ENCODE measurements at places on chromosomes 4 and X.

GRCh38 chr4:147590249-147590920 lies 26.8 kb upstream of the TMEM184C start:
- peak; percentile 78 for DNase-seq

GRCh38 chr4:110636680-110637407 lies 14.0 kb upstream of the PITX2 start:
- DNase-seq, result no peak

GRCh38 chr4:124044867-124045266 lies 648.3 kb downstream of the SPRY1 start:
- no peak for DNase-seq

DNA sequence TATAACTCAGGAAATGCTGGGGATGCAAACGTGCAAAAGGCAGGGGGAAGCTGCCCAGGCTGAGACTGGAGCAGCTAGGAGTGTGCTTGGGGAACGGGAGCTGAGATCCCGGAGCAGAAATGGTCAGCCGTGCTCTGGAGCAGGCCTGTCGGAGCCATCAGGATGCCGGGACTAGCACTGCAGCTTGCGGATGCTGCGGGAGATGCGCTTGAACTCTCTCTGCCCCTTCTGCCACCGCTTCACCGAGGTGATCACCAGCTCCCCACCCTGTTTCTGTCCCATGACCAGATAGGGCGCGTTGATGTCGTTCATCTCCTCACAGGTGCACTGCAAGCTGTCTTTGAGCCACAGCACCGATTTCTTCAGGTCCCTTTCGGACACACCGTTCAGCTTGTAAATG lies 7.6 kb downstream of the SFRP2 start:
- no peak for DNase-seq

GRCh38 chrX:137426695-137427425 lies 139.1 kb upstream of the ZIC3 start:
- DNase-seq, result no peak

DNA sequence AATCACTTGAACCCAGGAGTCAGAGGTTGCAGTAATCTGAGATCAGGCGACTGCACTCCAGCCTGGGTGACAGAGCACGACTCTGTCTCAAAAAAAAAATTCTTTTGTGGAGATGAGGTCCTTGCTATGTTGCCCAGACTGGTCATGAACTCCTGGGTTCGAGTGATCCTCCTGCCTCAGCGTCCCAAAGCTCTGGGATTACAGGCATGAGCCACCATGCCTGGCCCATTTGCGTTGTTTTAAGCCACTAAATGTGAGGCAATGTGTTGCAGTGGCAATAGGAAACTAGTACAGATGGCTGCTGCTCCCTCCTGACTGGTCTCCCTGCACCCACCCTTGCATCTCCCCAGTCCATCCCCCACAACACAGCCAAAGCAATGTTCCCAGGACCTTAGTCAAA lies 40.0 kb upstream of the APLN start:
- DNase-seq, result no peak

DNA sequence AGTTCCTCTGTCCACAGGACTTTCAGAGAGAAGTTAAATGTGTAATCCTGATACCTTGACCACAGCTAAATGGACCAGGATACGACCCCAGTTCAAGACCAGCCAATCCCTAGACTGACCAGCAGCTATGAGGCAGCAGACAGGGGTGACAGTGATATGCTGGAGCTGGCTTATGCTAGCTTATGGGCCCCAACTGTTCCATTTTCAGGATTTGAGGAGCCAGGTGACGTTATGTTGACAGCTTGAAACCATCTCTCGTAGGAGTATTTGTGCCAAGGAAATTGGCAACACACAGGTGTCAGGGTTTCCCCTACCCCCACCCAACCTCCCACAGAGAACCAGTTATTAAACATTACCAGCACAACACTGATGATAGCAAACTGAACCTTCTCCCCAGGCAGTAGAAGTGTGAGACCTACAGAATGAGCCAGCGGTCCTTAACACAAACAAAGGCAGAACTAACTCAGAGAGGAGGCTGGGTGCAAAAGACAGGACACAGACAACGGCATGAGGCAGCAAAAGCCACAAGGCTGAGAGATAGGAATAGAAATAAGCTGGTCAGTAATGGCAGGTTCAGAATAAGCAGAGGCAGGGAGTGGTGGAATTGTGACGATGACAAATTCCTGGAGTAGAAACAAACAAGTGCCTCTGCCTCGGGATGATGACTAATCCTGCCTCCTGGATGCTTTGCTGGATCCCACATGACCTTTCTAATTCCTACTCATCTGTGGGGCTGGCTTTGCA lies 85.6 kb upstream of the CPEB2 start:
- no peak for DNase-seq

DNA sequence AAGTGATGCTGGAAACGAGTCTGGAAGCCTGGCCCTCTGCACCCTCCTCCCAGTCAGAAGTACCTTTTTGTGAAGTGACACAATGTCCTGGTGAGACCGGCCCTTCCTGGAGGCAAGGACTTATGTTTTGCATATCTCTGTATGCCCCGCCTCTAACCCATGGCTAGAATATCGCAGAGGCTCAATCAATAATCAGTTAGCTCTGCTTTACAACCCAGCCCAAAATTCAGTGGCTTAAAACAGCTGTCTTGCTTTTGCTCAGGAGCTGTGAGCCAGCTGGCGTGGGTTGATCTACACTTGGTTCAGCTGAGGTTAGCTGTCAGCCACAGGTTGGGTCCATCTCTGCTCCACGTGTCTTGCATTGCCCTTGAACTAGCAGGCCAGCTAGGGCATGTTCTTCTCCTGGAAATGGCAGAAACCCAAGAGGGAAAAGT lies 98.8 kb upstream of the METTL14 start:
- peak; percentile 79 for DNase-seq

- no peak for DNase-seq
These were observed 341.8 kb downstream of the RAPGEF2 start for GRCh38 chr4:159444678-159445077.

DNA sequence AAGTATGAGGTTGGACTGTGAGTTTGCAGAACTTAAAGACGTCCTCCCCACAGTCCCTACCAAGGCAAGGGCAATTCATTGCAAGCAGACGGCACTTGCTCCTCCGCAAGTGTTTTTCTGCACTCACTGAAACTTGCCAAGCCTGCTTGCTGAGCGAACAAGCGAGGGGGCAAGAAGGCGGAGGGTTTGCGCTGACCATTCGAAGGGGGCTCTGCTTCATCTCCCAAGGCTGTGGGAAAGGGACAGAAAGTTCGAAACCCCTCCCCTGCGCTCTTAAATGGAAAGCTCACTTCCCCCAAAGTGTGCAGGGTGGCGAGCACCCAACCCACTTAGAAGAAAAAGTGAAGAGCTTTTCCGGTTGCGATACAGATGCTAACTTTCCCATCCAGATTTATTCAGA lies 1.4 kb downstream of the MID1 start:
- DNase-seq, result no peak

GRCh38 chr4:176971576-176972115 lies 178.9 kb upstream of the VEGFC start:
- DNase-seq, result no peak

DNA sequence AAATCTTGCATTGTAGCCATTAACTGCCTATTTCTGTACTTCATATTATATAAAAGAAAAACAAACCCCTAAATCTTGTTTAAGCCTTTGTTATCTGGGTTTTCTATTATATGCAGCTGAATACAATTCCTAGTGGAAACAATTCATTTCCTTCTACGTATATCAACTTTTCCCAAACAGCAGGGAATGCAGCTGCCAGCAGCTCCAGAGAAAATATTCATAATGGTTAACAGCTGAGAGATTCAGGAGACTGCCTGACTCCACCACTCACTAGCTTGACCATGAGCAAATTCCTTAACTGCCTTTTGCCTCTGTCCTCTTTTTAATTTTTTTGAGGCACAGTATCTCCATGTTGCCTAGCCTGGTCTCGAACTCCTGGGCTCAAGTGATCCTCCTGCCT lies 146.2 kb downstream of the SPATA18 start:
- DNase-seq, result no peak

GRCh38 chrX:13094828-13095341 lies 50.5 kb upstream of the FAM9C start:
- DNase-seq, result no peak

DNA sequence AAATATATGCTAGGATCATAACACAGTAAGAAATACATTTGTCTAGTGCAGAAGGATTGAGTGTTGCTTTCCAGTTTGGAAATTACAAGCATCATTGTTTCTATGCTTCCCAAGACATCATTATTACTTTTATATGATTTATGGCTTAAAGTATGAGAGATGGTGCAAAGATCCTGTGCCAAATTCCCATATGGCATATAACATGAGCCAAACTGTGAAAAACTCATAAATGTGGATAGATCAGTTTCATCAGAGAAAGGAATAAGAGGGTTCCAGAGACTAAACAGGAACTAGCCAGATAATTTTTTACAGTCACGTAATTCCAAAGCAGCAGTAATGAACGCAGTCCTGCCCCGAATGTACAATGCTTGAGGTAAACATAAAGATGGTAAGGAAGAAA lies 126.3 kb downstream of the PRDM5 start:
- no peak for DNase-seq

GRCh38 chr4:174717828-174718227 lies 111.2 kb downstream of the GLRA3 start:
- DNase-seq, result no peak

DNA sequence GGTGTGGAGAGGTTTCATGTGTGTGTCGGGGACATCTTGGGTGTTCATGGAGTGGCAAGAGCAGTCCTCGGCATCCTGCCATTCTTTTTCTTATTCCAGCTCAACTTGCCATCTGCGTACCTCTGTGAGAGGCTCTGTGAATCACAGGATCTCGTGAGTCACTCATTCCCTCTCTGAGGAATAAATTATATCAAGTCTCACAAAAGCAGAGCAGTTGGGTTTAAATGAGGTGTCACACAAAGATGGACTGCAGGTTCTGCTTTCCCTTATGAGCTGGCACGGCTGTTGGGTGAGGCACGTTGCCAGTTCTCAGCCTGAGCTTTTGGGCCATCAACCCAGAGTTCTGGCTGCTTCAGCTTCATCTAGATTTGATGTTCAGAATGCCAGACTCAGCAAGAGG lies 6.8 kb upstream of the OCIAD2 start:
- no peak for DNase-seq

DNA sequence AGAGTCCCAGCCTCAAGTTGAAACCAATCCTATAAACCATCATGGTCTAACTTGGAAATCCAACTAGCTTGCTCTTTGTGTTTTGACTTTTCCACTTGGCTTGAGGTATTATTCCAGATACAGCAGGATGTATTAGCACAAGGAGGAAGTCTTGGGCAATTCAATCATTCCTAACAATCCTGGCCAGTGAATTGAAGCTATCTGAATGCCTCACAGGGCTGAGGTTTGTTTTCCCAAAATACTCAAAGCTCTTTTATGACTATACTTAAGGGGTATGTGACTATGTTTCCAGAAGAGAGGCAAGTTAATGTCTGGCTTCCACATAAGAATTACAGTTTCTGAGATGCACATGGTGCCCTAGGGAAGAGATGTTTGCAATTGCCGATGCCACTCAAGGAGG lies 66.8 kb upstream of the SH3RF1 start:
- DNase-seq, result no peak

- no peak for DNase-seq
These were observed 185.8 kb upstream of the STK26 start for GRCh38 chrX:131837325-131837724.

GRCh38 chrX:52556741-52557140 lies 39.9 kb upstream of the XAGE1B start:
- no peak for DNase-seq

GRCh38 chrX:25721564-25721963 lies 416.6 kb upstream of the MAGEB18 start:
- DNase-seq, result no peak

DNA sequence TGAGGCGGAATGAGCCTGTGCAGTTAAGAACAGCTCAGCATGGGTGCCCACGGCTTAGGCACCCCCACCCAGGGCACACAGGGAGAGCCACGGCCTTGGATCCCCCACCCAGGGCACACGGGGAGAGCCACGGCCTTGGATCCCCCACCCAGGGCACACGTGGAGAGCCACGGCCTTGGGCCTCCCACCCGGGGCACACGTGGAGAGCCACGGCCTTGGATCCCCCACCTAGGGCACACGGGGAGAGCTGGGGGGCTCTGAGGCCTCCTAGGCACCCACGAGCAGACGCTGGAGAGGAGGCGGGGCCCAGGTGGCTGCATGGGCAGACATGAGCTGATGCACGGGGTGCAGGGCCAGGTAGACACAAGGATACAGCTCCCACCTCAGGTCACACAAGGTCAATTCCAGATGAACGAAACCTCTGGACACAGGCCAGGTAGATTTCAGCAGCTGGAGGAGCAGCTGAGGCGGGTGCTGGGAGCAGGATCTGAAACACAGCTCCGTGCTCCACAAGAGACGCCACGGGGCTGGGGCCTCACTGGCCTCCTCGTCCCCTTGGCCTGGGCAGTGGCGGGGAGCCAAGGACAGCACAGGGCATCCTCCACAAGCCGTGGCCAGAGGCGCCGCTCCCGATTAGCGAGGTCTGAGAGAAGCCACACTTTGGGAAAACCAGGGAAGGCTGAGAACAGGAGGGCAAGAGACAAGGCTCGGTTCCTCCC lies 30.8 kb downstream of the GAK start:
- no peak for DNase-seq

- no peak for DNase-seq
These were observed 133.1 kb upstream of the VCX start for GRCh38 chrX:7709845-7710244.

- DNase-seq, result no peak
These were observed 19.9 kb upstream of the KLHL8 start for GRCh38 chr4:87240341-87240740.

GRCh38 chr4:74282926-74283325 lies 25.3 kb upstream of the EPGN start:
- no peak for DNase-seq

- no peak for DNase-seq
These were observed 307.1 kb downstream of the TEX13A start for GRCh38 chrX:104913348-104913747.

All from ovary (tissue), 10 donors.